ENCODE measurements at places on chromosomes 3 and 15.

DNA sequence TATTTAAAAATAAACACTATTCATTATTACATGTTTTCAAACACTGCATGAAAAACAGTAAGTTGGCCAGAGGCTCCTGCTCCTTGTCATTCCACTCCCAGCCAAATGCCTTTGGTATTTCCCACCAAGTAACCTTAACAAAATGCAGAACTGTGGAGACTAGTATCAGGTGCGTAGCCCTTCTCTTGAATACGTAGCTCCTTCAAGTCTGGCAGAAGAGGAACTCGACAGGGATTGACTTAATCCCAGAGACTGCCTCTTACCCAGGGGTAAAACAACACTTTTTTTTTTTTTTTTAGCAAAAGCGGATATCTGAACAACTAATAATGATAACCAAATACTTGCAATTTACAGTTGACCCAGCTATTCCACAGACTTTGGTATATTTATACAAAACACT is 738 bp downstream of the COMMD2 start:
- no peak for DNase-seq

DNA sequence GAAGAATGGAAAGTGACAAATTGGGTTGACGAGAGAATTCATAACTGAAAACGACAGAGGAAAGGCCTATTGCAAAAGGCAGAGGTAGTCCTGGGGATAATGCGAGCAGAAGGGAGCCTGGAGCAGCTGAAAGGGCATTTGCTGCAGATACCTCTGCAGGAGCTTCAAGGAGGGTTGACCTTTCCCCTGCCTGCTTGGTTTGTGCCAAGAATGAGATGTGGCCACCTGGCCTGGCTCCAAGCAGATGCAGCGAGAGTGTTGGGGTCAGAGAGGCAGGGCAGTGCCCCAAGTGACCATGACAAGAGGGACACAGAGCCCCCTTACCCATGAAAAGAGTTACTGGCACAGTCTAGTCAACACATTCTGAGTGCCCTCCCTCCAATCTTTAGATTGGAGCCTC is 43.5 kb downstream of the SLC41A3 start:
- peak; percentile 26 for DNase-seq

DNA sequence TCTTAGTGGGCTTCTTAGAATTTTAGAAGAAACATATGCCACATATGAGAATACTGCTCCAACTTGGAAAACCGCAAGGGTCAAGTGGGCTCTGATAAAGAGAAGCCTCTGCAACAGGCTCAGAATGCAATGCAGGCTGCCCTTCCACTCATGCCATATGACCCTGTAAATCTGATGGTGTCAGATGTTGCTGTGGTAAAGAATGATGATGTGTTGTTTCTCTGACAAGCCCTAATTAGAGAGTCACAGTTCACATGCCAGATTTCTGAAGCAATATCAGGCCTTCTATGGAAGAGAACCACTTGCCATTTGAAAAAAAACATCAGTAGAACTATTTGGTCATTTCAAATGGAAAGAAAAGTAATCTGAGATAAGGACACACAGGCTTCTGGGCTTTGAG is 749.6 kb downstream of the AGBL1 start:
- no peak for DNase-seq

- DNase-seq: no peak
These were observed 678.1 kb upstream of the SEMA6D start for GRCh38 chr15:47039225-47039624.

DNA sequence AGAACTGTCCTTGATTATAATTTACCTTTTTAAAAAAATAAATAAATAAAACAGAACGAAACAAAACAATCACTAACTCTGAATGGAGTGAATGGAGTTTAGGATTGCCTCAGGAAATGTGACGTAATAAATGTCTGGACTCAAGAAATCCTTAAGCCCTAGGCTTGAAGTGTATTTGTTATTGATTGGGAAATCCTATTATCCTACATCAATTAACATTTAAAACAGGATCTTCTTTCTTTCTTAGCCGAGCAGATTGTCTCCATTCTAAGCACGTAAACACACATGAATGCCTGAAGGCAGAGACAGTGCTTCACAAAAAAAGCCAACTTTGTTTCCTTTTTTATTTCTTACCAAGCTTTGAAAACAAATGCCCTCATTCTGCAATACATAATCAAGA is 33.4 kb downstream of the KAT2B start:
- DNase-seq: no peak

DNA sequence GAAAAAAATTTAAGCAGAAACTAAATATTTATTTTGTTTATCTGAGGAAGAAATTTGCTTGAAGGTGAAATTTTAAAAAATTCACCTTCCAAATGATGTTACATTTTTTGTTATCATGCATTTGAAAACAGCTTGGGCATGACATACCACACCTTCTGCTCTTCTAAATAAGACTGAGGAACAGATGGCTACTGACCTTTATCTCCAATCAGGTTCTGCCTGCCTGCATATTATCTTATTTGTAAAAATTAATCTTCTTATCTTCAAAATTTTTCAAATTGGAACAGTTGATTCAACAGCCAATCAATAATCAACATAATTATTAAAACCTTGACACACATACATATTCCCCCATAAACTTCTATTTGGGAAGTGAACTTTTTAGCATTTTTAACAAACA is 641.8 kb upstream of the ZNF385D start:
- DNase-seq: no peak

DNA sequence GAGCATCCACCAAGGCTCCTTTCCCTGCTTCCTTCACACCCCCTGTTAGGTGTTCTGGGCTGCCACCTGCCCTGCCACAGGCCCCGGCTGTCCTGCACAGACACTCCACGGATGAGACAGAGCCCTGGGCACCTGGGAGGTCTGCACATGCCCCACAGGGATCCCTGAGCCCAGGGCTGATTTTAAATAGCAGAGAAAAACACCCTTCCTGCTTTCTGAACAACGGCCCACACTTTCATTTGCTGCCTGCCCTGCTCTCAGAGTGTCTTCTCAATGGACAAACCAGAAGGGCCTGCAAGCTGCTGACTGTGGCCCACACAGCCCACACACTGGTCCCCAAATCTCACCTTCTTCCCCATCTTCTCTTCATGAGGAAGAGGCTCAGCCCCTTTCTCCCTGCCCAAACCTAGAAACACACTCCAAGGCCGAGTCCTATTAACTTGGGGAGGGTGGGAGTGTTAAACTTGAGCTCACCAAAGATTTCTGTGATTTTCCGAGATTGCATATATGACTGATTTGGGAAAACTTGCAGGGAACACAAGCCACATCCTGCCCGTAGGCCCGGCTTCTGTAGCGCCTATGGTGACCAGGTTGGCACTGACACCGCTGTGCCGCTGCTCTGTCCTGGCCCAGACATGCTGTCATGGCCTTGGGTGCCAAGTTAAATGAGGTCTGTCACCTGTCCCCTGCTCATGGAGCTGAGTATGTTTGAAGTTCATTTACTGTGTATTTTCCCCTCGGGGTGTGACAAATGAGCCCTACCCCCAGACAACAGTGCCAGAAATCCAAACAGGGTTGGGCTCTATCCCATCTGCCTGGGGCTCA is 47.2 kb upstream of the KLF13 start:
- peak; percentile 82 for DNase-seq

Data from lower leg skin (tissue), 4 donors.